ENCODE measurements at places on chromosomes 3 and 15.

- no peak for DNase-seq
Measured at GRCh38 chr15:46710401-46710960, 1006.8 kb upstream of the SEMA6D start.

DNA sequence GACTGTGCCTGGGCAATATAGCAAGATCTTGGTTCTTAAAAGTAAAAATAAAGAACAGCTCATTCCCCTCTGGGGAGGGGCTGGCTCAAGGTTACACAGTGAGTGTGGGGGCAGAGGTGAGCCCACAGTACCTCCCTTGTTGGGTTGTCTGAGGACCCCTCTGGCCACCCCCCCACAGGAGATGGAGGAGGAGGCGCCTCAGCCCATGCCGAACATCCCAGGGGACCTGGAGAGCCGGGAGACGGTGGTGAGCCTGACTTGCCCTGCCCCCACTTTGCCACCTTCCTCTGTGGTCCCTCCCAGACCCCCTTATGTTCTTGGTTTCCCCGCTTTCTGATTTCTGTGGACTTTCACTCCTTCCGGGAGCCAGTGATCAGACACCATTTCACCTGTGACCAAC lies 28.7 kb downstream of the NGRN start:
- DNase-seq, result no peak

- DNase-seq, result no peak
Measured at GRCh38 chr15:81419332-81419943, 45.4 kb upstream of the TMC3 start.

- no peak for DNase-seq
Measured at GRCh38 chr15:73784291-73784690, 31.1 kb upstream of the INSYN1 start.

GRCh38 chr3:114490829-114491228 lies 197.0 kb downstream of the TIGIT start:
- DNase-seq, result no peak

- DNase-seq, result no peak
Measured at GRCh38 chr3:56884387-56884786, 82.6 kb upstream of the ARHGEF3 start.

DNA sequence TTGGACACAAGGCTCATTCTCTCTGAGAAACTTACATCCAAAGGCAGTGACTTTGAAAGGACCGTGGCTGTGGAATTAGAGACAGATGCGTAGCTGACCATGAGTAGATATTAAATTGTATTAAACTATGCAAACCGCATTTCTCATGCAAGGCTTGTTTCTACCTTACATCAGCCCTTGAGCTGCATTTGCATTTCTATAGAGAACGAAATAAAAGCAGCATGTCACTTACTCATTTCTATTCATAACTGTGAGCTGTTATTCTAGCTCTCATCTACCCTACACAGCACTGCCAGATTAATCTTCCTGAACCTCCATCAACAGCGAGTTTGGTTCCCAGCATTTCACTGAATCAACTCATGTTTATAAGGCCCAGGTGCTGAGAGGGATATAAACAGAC lies 72.3 kb downstream of the THSD4 start:
- no peak for DNase-seq

Data from activated CD4-positive, alpha-beta T cell treated with anti-CD3 and anti-CD28 coated beads for 1 hour (primary cell).